ENCODE measurements at places on chromosomes 2 and 18.

GRCh38 chr18:35241448-35241804 is 592 bp downstream of the ZNF397 start:
- no peak for DNase-seq

GRCh38 chr18:24368749-24369148 is 28.9 kb downstream of the OSBPL1A start:
- no peak for DNase-seq

GRCh38 chr18:10949655-10950054 is 199.7 kb downstream of the PIEZO2 start:
- peak; percentile 3 for DNase-seq

GRCh38 chr2:208315081-208315788 is 49.2 kb downstream of the PIKFYVE start:
- DNase-seq, result peak; percentile 28

GRCh38 chr2:129275706-129276105 is 703.8 kb upstream of the RAB6C start:
- no peak for DNase-seq

DNA sequence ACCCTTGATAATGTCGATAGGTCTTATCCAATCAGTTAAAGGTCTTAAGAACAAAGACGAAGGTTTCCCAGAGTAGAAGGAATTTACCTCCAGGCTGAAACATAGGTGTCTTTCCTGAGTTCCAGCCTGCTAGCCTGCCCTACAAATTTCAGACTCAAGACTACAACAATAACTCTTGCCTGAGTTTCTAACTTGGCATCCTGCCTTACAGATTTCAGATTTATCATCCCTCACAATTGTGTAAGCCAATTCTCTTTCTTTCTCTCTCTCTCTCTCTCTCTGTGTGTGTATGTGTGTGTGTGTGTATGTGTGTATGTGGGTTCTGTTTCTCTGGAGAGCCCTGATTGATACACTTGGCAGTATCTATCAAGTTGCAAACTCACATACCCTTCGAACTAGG is 37.2 kb upstream of the B4GALT6 start:
- DNase-seq, result no peak

DNA sequence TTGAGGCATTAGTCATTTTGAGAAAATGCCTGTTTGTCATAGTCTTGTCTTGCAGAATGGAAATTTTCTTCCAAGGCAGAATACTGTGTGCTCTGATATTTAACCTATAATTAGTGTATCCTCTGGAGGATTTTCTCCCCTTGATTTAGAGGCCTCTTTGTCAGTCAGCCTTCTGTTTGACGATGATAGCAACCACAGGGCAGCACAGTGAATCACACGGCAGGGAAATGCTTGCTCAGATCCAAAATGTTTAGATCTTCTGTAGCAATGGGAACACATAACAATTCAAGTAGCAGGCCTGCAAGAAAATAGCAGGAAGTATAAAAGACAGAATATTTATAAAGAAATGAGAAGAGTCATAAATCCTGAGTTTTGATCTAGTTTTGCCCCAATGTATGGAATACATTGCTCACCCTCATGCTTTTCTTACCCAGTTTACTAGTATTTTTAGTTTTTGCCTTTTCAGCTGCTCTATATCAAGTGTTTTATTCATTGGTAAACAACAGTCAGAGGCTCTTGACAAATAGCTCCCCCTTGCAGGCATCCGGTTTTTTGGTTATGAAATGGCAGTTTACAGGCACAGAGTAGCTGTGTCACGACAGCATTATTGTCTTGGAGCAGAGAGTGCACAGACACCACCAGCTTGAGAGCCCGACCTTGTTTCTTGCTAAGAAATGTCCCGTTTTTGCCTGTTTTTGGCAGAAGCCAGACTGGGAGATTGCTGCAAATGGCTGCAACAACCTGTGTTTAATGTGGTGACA is 185.1 kb downstream of the MYO3B start:
- DNase-seq, result no peak

- DNase-seq, result no peak
Measured at GRCh38 chr2:218785103-218785502, 3.2 kb downstream of the CYP27A1 start.

DNA sequence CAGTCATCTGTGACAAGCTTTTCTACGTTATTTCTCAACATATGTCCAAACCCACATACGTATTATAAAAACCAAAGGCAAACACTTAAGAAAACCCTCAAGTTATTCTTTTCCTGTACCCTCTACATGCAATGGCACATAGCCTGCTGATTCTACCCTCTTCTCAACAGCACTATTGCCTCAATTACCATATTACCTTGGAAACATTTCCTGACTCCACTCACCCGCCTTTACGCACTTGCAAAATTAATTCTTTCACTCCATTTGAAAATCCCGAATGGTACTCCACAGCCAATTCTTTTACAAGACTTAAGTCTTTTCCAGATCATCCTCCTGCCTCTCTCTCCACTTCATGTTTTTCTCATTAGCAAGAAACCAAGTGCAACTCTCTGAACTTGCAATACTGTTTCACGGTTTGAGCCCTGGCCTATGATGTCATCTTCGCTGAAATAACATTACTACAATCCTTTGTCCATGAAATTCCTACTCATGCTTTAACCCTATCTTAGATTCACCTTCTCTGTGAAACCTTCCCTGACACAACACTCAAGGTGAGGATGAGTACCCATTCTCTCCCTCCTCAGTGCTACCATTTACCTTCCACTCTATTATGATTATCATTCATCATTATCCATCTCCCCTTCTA is 29.0 kb downstream of the SESTD1 start:
- DNase-seq, result peak; percentile 26

DNA sequence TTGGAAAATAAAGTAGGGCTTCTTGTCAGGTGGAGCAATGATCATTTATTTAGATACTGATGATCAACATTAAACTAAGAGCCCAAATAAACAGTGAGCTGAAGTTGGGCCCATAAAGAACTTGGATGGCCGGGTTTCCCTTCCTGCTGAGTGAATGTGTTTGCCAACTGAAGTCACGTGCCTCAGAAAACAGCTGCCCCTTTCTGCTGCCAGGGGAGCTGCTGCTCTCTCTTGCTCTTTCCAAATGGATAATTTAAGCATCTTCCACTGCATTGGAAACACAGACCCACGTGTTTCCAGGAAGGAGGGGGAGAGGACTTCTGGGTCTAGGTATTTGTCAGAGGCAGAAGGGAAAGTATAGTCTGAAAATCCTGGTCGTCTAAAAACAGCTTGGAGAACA is 22.9 kb upstream of the NCKAP5 start:
- DNase-seq, result no peak

DNA sequence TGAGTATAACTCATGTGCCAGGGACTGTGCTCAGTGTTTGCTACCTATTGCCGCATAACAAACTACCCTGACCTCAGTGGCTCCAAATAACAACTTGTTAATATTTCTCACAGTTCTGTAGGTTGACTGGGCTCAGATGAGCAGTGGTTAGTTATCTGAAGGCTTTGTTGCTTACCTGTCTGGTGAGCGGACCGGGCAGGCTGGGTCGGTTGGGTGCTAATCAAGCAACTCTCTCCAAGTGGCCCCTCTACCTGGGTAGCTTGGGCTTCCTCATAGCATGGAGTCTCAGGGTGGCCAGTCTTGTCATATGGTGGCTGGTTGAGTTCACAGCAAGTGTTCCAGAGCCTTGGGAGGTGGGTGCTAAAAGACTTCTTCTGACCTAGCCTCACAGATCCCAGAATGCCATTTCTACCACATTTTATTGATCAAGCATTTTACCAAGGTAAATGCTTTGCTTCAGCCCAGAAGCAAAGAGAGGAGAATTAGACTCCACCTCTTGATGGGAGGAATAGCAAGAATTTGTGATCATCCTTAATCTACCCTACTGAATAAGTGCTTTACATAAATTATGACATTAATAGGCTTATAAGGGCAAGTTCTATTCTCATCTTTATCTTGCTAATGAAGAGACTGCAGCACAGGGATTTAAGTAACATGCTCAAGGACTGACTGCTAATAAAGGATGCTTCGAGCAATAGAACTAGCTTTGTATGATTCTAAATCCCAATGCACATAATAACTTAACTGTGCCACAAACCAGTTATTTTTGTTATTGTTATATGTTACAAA is 16.9 kb downstream of the RAB31 start:
- DNase-seq, result no peak

GRCh38 chr2:153477636-153478288 is 800 bp downstream of the RPRM start:
- DNase-seq, result no peak

GRCh38 chr2:226360658-226361057 is 439.0 kb downstream of the IRS1 start:
- DNase-seq, result no peak

DNA sequence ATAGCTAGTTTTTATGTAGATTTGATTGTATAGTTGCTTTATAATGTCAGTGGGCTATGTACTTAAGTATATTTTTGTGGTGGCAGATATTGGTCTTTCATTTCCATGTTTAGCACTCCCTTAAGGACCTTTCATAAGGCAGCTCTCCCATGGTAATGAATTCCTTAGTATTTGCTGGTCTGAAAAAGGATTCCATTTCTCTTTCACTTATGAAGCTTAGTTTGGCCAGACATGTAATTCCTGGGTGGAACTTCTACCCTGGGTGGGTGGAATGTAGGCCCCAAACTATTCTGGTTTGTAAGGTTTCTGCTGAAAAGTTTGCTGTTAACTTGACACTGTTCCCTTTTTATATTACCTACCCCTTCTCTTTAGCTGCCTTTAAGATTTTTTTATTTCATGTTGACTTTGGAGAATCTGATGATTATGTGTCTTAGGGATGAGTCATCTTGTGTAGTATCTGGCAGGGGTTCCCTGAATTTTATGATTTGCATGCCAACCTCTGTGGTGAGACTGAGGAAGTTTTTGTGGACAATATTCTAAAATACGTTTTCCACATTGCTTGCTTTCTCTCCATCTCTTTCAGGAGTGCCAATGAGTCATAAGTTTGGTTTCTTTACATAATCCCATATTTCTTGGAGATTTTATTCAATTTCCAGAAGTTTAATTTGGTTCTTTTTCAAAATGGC is 65.4 kb upstream of the VRK2 start:
- peak; percentile 82 for DNase-seq

GRCh38 chr2:215899141-215900074 is 113.9 kb downstream of the MREG start:
- DNase-seq, result no peak

DNA sequence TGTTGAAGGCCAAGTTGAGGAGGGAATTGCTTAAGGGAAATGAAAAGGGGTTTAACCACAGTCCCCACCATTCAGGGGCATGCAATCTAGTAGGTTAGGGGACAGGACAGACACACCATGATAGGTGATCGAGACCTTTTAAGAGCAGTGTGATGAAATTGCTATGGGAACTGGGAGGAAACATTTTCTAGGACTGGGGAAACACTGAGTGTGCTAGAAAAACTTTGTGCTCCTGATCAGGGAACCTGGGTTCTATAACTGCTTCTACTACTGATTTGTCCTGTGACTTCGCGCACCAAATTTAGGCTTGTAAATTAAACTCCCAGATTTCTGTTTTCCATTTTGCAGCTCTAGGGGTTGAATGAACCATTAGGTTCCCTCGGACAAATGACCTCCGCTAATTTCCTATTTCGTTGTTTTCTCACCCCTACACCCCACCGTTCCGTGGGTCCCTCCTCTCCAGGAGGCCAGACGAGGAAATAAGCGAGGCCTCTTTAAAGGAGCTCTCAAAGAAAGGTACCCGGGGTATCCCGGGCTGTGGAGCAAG is 371 bp upstream of the LCLAT1 start:
- no peak for DNase-seq

- peak; percentile 91 for DNase-seq
Measured at GRCh38 chr2:230974096-230974913, 21.6 kb upstream of the SPATA3 start.

DNA sequence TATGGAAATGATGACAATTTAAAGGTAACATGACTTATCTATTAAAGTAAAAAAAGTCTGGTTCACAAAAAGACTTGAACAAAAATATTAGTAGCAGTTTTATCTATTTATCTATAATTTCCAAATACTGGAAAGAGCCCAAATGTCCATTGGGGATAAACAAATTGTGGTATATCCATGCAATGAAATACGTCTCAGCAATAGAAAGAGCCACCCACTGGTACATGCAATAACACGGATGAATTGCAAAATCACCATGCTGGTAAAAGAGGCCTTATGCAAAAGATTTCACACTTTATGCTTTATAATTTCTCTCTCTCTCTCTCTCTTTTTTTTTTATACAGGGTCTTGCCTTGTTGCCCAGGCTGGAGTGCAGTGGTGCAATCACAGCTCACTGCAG is 91.4 kb upstream of the ASAP2 start:
- DNase-seq, result no peak

- DNase-seq, result peak; percentile 54
Measured at GRCh38 chr2:143629340-143629739, 500.1 kb downstream of the ARHGAP15 start.

- no peak for DNase-seq
Measured at GRCh38 chr2:12463189-12463588, 253.5 kb upstream of the TRIB2 start.

DNA sequence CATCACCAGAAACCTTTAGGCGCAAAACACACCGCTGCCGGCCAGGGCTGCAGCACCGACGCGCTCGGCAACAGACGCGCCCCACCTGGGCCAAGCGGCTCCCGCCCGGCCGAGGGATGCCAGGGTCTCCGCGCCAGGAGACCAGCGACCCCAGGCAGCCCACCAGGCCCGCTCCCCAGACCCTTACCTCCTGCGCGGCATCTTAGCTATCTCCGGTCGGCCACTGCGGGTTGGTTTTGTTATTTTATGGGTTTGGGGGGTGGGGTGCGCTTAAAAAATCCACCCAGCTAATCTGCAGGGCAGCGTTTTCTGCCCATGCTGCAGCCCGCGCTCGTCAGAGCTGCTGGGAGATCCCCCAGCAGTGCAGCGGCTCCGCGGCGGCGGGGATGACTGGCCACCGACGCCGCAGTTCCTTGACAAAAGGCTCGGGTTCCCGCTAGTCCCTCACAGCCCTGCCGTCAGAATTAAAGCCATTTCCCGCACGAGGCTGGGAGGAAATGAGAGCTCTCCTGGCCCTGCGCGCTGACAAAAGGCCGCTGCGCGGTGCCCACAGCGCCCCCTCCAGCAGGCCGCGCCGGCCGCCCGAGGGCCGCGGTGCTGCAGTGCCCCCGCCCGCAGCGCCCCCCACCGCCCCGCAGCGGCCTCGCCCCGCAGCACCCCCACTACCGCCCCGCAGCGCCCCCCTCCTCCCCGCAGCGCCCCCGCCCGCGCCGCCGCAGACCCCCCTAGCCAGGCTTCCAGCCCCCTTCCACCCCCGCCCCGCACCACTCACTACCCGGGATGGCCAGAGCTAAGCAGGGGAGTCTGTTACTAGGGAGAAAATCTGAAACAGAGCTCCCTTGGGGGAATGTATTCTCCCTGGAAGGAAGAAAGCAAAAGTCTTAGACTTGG is at the start of gene ADD2:
Gene ADD2 (minus strand): TSS at position 502 of the 891 bp plus-strand sequence. CDS start 61,792 bp downstream, outside the sequence.
- DNase-seq, result peak; percentile 41

GRCh38 chr18:11995445-11996189 is 14.3 kb downstream of the IMPA2 start:
- DNase-seq, result peak; percentile 74
